Cortex of kidney (tissue), 1 donor: ENCODE measurements at places on chromosomes 3 and 15.

DNA sequence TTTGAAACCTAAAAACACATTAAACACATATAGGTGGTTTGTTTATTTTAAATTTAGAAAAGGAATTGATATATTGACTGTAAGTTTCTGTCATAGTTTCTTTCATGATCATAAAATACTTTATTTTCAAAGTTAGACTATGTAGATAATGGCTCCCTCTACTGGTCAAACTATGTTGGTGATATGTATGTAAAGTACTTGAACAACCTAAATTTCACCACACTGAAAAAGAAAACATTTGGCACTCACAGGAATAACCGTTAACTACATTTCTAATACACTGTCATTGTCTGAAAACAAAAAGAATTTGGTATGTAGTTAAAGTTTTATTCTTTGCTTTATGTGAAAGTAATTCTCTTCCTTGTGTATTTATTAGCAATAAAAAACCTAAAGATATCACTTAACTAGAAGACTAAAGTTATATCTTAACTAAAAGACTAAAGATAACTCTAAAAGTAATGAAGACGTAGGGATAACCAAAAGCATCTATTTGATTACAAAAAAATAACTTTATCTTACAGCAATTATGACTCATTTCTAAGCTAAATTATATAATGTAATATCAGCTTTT is 427.5 kb downstream of the VGLL3 start:
- no peak for DNase-seq

- DNase-seq: no peak
Observed at GRCh38 chr3:114718898-114719210, 425.0 kb downstream of the TIGIT start.

DNA sequence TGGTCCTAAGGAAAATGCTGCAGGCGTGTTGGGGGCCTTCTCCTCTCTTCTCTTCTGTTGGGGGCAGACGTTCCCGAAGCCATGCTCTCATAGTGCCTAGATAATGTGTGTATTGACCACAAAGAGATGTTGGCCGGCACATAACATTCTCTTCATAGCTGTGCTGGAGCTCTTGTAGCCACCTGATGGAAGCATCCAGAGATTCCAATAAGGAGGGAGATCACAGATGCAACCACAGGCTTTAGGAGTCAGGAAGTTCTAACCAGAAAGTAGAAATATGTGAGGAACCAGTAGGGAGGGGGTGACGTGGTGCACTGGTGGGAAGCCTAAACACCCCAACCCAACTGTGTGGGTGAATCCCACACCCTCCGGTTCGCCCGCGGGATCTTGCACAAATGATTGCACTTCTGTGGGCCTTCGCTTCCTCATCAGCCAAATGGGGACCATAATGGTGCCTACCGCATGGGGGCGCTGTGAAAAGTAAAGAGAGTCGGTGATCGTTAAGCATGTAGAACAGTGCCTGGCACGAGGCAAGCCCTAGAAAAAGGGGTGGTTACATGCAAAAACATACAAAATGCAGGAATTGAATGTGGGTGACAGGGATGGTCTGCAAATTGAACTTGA is 87.8 kb downstream of the TOP2B start:
- DNase-seq: no peak

- DNase-seq: no peak
Observed at GRCh38 chr15:60392601-60392985, 5.2 kb downstream of the ANXA2 start.

DNA sequence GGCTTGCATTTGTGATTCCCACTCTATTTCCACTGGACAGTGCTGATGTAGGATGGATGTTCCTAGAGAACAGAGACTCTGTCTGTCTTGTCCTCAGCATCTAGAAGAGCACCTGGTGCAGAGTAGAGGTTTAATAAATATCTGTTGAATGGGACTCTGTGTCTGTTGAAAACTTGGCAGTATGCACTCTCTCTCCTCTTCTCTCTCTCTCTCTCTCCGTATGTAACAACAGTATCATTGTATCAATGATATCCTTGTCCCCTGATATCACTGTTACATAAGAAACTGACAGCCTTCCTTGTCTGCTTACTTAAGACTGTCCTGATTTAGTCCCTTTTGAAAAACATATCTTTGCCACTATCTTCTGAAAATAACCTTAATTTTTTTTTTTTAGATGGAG is 24.3 kb upstream of the MGLL start:
- no peak for DNase-seq

DNA sequence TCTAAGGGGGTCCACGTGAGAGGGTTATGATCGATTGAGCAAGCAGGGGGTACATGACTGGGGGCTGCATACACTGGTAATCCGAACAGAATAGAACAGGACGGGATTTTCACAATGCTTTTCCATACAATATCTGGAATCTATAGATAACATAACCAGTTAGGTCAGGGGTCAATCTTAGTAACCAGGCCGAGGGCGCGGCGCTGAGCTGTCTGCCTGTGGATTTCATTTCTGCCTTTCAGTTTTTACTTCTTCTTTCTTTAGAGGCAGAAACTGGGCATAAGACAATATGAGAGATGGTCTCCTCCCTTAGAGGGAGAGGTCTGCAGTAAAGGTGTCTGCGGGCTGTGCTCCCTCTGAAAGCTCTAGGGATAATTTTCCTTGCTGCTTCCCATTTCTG is 261.3 kb downstream of the XXYLT1 start:
- no peak for DNase-seq

DNA sequence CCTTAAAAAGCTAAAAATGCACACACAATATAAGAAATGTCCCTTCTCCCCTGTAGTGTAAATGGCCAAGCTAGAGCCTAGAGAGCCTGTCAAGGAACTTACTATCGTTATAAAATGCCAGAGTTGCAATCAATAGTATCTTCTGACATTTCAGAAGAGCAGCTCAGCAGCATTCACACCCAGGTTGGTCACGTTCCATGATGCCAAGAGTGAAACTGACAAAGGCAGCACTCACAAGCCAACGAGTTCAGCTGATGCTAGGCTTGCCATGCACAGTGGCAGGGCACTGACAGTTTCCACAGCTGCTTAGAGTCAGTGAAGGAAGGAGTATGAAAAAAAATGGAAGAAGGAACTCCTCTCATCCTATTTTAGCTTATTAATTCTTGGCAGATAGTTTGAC is 331.4 kb upstream of the CCDC54 start:
- no peak for DNase-seq

GRCh38 chr3:177633671-177634207 is 436.5 kb upstream of the TBL1XR1 start:
- no peak for DNase-seq

DNA sequence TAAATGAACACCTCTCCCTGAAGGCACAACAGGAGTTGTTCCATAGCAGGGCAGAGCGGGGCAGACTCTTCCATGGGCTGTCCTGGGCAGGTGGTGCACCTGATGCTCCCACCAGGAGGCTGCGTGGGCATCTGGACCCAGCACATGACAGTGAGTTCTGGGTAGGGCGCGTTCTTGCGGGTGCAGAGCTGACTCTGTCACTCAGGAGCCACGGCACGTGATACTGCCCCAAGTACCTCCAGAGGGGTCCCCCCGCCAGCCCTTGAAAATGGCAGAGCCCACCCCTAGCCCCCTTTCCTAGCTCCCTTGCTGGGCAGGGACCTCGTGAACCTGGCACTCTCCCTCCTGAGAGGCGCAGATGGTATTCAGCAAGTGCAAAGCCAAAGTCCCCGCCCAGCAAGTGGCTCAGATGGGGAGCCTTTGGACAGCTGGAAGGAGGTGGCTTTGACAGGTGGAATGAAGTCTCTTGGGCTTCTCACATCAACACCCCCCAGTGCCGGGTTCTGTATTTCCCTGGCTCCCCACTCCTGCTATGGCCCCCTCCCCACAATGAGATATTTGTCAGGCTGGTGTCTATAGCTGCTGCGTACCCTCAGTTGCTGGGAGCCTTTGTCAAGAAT is 172.1 kb downstream of the TBC1D2B start:
- no peak for DNase-seq

DNA sequence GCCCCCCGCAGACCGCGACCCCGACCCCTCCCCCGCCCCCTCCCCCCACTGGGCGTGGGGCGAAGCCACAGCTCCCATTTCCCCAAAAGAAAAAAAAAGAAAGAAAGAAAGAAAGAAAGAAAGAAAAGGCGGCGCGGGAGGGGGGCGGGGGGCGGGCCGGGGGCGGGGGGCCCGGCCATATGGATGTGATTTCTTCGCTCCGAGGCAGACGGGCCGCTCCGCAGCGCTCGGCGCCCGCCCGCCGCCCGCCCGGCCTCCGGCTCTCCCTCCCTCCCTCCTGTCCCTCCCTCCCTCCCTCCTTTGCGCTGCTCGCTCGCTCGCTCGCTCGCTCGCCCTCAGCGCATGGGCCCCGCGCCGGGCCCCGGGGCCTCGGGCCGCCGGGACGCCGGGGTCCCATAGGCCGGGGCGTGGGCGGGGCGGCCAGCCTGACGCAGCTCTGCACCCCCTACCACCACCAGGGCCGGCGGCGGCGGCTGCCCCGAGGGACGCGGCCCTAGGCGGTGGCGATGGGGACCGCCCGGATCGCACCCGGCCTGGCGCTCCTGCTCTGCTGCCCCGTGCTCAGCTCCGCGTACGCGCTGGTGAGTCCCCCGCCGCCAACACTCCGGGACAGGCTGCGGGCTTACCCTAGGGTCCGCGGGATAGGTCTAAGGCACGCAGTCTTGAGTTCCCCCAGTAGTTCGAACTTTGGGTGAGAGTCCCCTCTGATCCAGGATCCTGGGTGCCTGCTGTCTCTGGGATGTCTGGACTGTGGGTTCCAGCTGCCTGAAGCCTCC is 5.7 kb downstream of the PTH1R start:
- no peak for DNase-seq

DNA sequence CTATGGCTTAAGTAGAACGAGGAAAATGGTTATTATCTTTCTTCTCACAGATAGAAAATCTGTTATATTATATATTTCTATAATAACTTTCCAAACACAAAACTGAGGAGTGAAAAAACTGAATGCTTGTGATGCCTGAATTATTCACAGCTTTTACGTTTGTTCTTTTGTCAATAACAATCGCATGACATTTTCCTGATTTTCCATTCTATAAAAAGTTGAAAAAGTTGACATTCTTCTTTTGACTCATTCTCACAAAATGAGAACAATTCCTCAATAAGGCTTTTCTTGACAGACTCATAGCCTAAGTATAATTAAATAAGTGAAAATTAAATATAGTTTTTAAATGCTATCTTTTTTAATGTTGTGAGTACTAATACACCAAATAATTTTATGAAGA is 288.8 kb upstream of the TGFBR2 start:
- no peak for DNase-seq

- DNase-seq: no peak
Observed at GRCh38 chr3:114089675-114090074, 33.1 kb downstream of the QTRT2 start.

DNA sequence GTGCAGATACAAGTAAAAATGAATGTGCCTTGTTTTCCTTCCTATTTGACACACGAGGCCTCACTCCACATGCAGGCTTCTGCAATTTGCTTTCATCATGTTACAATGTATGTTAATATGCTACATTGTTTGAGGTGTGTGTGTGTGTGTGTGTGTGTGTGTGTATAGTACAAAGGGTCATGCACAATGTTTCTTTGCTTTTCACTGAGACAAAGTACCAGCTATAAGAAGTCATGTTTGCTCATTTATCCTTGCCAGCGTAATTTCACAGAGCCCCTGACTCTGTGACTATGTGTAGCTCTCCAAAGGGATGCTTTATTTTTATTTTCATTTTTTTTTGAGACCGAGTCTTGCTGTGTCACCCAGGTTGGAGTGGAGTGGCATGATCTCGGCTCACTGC is 38.0 kb upstream of the NEDD4 start:
- DNase-seq: no peak

GRCh38 chr3:9231471-9231870 is 18.0 kb downstream of the SRGAP3 start:
- DNase-seq: no peak

DNA sequence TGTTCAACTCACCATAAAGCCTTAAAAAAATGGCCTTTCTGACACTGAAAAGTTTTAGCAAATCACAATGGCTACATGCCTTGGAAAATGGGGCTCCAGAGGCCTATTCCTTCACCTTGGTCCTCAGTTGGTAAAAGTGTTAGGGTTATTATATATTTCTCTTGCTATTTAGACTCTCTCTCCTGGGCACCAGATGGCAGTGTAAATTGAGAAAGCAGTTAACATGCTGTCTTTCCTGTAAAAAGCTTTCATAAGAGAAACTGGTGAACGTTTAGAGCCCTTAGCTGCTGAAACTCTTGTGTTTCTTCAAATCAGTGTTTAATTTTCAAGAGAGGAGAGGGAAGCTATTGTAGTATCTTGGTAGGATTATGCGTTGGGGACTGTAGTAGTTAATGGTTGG is 89.9 kb downstream of the LRTM1 start:
- no peak for DNase-seq

GRCh38 chr3:9897408-9898372 is 5.0 kb upstream of the IL17RE start:
- no peak for DNase-seq

- no peak for DNase-seq
Observed at GRCh38 chr15:29233566-29233965, 36.1 kb downstream of the NSMCE3 start.

DNA sequence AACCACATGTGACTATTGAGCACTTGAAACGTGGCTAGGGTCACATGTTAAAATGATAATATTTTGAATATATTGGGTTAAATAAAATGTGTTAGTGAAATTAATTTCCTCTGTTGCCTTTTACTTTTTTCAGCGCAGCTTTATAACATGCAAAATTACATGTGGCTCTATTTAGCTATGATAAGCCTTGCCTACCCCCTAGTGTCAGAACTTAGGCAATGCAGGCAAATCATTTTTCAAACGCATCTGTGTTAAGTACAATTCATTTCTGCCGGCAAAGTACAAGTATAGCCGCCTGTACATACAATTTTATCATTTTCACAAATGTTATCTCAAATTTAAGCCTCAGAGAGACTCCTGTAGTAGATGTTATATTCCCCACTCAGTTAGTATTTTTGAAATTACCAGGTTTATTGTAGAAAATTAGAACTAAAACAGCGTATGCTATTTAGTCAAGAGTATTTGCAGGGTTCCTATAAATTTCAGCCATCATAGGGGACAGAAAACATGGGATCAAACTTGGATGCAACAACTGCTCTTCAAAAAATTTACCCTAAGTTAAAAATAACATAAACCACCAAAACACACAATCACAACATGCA is 56.1 kb downstream of the TAFA4 start:
- no peak for DNase-seq

- DNase-seq: no peak
Observed at GRCh38 chr3:16247282-16248061, 17.3 kb downstream of the DPH3 start.

DNA sequence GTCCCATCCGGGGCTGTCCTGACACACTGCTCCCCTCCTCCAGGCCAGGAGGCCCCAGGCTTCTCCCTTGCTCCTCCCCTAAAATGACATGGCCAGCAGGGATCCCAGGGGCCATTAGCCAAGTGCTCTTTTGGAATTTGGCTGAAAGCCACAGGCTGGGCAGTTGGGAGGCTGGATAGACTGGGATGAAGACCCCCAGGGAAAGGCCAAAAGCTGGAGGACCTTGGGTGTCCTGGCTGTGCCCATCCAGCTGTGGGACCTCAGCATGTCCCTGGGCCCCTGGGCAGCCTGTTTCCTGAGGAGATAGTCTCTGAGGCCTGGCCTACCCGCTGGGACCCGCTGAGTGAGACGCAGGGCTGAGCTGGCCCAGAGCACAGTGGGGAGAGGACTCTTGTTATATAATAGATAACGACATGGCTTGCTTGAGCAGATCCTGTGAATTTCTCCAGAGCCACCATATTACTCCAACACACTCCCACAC is 5.7 kb upstream of the PDE8A start:
- no peak for DNase-seq

GRCh38 chr3:18007980-18008379 is 265.5 kb upstream of the TBC1D5 start:
- DNase-seq: no peak

GRCh38 chr3:113021471-113021870 is 30.7 kb downstream of the GTPBP8 start:
- no peak for DNase-seq

GRCh38 chr3:112134335-112135124 is 1.5 kb upstream of the GCSAM start:
- DNase-seq: no peak
